ENCODE measurements at places on chromosomes 2 and 18. TPM values are rescaled to one million over a fixed set of nuclear protein-coding genes. Genes with fewer than 3 reads are reported as not detected.

DNA sequence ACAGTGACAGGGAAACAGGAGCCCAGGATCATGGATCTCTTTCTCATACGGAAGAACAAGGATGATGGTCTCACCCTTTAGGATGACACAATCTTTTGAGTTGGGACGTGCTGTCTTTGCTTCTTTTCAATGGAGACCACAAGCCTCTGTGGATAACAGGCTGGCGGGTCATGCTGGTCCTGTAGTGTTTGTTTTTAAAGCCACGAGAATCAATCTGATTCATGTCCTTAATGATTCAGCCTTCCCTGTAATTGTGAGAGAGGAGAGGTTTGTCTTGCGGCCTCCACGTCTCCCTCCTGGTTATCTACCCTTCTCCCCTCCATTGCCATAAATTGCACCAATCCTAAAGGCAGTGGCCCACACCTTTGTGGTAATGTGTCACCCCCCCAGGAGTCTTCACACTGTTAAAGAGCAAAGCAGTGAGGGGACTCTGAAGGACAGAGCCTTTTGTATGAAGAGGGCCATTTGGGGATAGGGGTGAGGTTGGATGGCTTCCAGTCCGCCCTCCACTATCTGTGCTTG is 87.7 kb upstream of the TGFA start:
- no peak for DNase-seq

DNA sequence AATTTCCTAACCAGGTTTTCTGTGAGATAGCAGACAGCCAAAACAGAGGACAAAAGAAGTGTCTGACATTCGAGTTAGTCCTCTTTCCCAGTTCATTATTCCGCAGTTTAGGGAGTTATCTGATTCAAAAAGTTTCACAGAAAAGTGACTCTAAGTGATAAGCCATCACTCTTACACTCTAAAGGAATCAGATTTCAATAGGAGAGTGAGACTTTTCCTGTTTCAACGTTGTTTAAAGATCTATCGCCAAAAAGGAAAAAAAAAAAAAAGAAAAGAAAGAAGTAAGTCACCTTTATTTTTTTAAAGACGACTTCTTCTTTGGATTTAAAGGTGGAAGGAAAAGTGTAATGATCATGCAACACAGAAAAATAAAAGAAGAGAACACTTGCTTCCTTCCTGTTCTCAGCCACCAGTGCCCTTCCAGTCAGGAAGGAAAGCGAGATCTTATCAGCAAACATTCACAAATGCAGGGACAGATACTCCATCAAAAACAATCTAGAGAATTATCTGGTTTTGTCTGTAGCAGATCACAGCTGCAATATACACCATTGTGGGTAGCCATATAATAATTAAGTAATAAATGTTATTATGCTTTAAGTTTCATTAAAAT is 49.8 kb downstream of the TFPI start:
- no peak for DNase-seq

- DNase-seq, result no peak
These were observed 111.5 kb upstream of the UPP2 start for GRCh38 chr2:157990173-157990572.

- DNase-seq, result no peak
These were observed 24.6 kb downstream of the NPAS2 start for GRCh38 chr2:100844514-100844913.

GRCh38 chr2:100142393-100142792 is at the start of gene AFF3:
TSS of gene AFF3 (minus strand) at chr2:100142590. CDS start at chr2:100104454, 38,136 bp downstream.
- DNase-seq, result no peak

DNA sequence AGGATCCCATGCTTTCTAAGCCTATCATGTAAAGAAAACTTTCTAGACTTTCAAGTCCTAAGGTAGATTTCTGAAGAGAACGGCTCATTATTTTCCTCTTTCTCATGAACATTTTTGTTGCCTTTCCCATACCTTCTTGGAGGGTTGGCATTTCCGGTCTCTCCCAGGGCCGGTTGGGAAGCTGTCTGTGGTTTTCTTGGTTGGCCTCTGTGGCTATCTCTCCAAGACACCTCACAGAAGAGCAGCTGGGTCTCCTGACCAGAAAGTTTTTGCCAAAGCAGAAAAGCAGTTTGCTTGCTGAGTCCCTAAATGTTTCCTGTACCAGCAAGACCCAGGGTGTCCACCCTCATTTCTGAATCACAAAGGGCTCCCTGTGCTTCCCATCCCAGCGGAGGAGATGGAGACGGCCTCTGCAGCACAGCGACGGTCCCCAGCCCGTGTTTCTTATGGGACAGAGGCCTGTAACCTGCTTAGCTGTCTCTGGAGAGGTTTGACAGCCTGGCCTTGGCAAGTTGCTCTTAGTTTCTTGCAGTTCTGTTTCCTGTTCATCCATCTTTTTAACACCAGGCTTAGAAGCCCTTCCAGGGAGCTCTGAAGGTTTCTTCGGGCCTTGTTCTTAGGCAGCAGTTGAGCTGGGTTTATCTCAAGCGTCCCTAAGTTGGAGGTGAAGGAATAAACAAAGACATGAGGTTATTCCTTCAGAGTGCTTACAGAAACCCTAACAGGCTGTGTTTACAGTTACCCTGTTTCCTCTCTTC is 39.8 kb downstream of the GREB1 start:
- no peak for DNase-seq

GRCh38 chr2:879540-879939 is 71.1 kb upstream of the SNTG2 start:
- DNase-seq, result no peak

DNA sequence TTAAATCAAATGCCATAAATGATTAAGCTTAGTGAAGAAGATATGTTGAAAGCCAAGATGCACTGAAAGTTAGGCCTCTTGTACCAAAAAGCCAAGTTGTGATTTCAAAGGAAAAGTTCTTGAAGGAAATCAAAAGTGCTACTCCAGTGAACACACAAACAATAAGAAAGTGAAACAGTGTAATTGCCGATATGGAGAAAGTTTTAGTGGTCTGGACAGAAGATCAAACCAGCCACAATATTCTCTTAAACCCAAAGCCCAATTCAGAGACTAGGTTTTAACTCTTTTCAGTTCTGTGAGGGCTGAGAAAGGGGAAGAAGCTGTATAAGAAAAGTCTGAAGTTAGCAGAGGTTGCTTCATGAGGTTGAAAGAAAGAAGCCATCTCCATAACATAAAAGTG is 101.8 kb upstream of the RPE start:
- no peak for DNase-seq

DNA sequence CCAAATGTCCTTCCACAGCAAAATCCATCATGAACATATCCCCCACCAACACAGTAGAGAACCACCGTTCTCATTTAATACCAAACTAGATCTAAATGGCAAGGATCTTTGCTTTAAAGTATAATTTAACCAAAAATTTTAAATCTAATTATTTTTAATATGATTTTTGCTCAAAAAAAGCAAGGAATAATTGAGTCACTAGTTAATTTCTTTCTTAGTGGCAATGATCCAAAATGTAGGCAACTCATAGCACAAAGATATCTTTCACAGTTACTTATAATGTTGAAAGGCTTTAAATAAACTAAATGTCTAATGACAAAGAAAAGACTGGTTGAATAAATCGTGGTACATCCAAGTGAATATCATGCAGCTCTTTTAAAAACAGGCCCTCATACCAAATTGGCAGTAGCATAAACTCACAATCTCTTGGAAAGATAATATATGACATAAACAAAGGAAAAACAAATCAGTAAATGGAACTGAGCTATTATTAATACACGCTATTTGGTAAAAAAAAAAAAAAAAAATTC is 20.3 kb downstream of the PTPN2 start:
- no peak for DNase-seq

DNA sequence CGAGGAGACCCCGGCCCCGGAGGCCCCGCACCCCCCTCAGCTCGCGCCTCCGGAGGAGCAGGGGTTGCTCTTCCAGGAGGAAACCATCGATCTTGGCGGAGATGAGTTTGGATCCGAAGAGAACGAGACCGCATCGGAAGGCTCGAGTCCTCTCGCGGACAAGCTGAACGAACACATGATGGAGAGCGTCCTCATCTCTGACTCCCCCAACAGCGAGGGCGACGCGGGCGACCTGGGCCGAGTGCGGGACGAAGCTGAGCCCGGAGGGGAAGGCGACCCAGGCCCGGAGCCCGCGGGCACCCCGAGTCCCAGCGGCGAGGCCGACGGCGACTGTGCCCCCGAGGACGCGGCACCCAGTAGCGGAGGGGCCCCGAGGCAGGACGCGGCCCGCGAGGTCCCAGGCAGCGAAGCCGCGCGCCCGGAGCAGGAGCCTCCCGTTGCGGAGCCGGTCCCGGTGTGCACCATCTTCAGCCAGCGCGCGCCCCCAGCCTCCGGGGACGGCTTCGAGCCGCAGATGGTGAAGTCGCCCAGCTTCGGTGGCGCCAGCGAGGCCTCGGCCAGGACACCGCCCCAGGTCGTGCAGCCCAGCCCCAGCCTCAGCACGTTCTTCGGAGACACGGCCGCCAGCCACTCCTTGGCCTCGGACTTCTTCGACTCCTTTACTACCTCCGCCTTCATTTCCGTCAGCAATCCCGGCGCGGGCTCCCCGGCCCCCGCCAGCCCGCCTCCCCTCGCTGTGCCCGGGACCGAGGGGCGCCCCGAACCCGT is 8.3 kb downstream of the TRAPPC12 start:
- no peak for DNase-seq

DNA sequence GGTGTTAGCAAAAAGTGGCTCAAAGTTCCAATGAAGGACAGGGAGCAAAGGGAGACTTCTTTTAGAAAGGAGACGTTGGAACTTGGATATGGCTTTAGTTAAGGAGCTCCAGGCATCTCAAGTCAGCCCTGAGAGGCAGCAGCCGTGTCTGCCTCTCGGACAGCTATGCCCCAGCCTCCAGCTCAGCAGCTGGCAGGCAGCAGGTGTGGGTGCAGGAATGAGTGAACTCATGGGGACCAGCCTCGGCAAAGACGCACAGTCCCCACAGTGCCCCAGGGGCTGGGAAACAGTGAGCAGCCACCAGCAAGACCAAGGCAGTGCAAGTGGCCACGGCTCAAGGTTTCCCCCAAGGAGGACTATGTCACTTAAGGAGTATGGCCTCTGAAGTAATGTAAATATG is 1.6 kb upstream of the LRRFIP1 start:
- DNase-seq, result no peak

The SRD5A2 gene
- total RNA-seq, result not detected

The UGT1A8 gene
- not detected for total RNA-seq

The CRIM1 gene
- total RNA-seq, result 76.8 TPM

The TRABD2A gene
- total RNA-seq, result 1.5 TPM

All from foreskin keratinocyte (primary cell).